IPS DF 19.7 (cell line): ENCODE measurements at places on chromosomes 2 and 18.

DNA sequence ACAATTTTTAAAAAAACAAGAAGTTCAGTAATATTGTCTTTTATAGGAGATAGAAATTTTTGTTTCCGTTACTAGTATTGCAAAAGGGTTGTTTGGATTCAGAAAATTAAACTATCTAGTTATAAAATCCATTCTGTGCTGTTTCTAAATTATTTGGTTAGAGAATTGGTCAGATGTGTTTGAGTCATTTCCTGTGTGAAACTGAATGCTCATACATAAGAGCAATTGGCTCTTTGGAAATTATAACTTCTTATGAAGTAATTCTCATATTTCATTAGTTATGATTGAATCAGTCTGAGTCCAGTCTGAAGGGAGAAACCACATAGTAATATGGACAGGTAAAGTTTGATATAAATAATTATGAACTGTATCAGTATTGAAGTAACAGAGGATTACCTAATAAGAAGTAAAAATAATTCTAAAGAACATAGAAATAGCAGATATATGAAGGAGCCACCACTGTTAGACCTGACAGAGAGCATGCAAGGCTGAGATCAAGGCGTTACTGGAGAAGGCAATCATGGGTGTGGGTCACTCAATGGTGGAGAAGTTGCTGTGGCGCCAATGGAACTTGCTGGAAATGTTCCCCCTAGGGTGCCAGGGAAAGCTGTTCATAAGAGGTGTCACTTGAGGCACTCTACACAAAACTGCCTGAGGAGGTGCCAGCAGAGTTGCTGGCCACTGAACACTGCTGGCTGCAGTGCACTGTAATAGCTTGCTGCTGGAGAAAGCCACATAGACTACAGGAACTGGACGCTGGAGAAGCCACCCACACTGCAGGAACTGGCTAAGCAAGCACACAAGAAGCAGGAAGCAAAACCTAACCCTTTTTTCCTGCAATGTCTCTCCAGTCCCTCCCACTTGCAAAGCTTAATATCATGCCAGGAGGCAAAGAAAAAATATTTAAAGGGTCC, 18.0 kb upstream of the FAP start:
- DNase-seq: no peak

DNA sequence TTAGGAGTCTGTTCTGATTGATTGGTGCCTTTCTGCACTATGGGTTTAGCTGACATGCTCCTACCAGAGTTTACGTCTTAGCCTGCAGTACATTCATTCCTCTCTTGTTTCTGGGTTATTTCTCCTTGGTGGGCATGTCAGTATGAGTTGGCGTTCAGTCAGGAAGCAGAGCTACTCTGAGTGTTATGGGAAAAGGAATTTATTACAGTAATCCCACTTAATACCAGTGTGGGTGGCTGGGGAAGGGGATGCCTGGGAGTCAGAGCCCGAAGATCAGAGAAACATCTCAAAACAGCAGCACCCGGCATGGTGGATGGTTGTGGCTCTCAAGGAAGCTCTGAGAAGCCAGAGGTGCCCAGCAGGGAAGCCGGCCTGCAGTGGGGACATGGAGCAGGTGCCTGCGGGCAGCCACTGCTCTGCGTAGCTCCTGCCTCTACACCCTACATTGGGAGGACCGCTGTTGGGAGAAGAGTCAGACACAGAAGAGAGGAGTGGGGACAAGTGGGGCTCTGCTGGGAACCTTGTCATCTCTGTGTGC, 48.9 kb downstream of the RAB31 start:
- DNase-seq: no peak

- DNase-seq: no peak
Measured at GRCh38 chr2:235007664-235008457, 56.0 kb downstream of the SH3BP4 start.

- DNase-seq: peak; percentile 15
Measured at GRCh38 chr2:13581471-13581870, 864.7 kb downstream of the TRIB2 start.

DNA sequence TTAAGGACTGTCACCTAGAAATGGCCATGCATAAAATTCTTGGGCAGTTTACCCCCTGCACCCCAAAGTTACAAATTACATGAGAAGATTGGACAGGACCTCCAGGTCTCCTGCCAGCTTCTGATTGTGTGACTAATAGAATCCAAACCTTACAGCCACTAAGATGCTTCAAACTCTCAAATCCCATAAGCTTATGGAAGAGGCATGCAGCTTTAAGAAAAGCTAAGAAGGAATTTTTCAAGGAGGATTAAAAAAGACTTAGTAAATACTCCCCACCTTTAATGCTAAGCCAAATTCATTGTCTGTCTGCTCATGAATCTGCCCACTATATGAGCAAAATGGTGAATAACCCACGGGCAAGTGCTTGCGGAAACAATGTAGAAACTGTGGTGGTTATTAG, 86.3 kb downstream of the MAIP1 start:
- DNase-seq: no peak

DNA sequence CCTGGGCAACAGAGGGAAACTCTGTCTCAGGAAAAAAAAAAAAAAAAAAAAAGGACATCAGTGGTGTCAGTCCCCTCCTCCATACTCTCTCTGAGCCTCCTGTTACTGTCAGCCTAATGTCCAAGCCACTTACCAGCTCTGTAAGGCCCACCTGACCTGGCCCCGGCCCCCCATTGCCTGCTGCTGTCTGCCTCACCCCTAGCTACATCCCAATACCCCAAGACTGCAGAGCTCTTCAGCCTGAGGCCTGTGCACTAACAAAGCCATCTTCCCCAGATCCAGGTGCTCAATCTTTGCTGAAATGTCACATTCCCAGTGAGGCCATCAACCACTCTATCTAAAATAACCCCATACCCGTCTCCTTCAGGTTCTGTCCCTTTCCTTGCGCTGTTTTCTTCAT, 5.7 kb downstream of the ARMC9 start:
- no peak for DNase-seq

DNA sequence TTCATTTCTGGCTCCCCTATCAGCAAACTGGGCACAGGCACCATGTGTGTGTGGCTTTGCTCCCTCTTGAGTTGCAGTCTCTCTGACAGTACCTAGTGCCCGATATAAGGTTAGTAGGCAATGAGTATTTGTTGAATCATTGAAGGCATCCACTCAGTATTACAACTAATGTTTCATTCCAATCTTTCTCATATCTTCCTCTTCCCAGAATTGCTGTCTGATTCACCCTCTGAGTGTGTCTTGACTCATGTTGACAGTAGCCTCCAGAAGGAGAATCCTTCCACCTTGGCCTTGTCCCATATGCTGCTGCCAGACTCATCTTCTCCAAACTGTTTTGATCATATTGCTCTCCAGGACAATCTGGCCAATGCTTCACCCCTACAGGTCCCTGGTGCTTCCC, 202.5 kb downstream of the LRRTM1 start:
- no peak for DNase-seq

- DNase-seq: no peak
Measured at GRCh38 chr2:42926434-42927333, 134.3 kb upstream of the HAAO start.

DNA sequence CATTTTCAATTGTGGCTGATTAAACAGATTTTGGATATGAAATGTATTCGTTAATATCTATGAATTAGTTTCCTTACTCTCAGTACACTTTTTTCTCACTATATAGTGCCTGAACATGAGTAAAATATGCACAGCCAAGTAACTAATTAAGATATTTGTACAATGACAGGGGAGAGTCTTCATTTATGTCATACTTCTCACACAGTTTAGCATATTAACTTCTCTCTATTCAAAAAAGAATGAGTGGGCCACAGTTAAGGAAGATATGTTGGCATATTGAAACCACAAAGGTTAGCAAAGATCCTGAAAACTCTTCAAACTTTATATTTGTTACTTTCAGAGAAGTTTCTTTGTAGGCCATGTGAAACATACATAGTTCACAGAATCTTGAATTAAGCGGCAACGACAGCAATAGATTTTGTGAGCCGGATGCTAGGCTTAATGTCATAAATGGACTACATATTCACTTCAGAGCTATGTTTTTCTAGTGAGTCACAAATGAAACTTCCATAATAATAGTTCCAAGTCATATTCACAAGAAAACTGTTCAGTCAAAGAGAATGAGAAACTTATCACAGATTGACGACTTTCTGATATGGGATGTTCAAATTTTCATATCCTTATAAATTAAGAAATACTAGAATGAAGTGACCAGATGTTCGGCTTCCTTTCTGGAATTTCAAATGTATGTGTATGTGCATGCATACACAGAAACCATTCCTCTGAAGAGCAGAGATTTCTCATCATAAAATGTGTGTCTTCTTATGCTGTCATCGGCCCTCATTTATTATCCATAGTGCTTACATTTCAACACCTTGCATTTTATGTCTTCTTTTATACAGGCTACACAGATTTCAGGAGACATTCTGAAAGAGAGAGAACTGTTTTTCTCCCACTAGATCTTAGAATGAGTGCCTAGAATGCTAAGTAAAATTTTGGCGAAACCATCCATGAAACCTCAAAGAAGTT, 584.0 kb downstream of the SATB2 start:
- no peak for DNase-seq

GRCh38 chr2:174343623-174344455, 9.1 kb downstream of the SP9 start:
- no peak for DNase-seq

DNA sequence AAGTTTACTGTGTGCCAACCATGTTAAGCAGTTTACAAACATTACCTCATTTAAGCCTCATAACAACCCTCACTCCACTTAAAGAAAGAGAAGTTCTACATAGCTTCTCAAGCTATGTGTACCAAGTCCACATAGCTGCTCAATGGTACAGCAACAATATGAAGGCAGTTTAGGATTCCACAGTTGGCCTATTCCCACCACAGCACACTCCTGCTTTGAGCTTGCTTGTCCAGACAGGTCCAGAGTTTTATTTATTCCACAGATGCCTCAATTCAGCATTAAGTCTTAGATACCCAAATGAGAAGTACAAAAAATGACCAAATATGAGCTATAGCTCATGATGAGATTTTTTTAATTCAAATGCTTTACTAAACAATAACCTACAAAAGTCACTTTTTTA, 24.8 kb downstream of the NPHP1 start:
- no peak for DNase-seq

GRCh38 chr2:42834161-42834560, 41.8 kb upstream of the HAAO start:
- DNase-seq: no peak

- no peak for DNase-seq
Measured at GRCh38 chr2:124911560-124911959, 886.5 kb downstream of the CNTNAP5 start.

GRCh38 chr2:62362561-62362960, 143.4 kb downstream of the TMEM17 start:
- DNase-seq: no peak

DNA sequence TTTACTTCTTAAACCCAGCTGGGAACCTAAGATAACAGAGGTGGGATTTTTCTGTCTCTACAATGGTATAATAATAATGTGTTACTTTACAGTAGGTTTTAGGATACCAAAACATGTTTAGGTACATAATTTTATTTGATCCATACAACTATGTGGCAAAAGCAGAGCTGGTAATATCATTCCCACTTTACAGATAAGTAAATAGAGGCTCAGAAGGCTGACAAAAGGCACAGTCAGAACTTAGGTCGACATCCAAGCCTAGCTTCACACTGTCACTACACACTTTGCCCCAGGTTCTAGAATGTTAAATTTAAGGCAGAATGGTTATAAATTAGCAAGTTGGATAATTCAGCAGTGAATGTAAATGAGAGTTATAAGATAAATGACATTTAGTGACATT, 189.6 kb upstream of the PARD3B start:
- no peak for DNase-seq

DNA sequence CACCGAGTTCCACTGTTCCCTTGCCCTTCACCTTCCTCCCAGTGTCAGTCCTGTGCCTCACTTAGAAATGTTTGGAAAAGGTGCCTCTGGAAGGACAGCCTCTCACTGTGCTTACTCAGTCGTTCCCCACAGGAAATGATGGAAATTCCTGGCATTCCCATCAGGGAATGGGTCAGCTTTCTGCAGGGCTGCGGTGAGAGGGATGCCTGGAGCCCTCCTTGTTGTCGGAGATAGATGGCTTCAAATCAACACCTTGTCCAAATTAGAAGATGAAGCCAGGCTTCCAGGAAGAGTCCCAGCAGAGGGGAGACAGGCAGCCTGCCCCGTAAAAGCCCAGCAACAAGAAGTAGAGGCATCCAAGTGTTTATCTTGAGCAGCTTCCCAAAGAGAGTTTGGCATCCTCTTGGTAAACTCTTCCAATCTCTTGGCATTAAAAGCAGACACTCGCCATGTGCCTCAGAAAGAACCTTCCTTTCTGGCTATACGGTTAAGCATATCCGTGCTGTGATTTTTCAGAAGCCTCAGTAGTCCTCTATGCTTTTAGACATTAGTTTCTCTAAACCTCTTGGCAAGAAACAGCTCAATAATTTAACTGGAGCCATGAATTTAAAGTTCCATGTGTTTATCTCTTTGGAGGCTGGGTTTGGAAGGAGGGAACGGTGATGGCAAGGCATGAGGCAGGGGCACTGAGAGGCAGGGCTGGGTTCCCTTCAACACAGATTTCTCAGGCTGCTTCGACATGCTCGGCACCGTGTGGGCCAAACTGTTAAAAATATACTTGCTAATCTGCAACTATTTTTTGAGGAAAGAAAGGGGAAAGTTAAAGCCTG, 25.1 kb downstream of the COLEC12 start:
- peak; percentile 80 for DNase-seq

DNA sequence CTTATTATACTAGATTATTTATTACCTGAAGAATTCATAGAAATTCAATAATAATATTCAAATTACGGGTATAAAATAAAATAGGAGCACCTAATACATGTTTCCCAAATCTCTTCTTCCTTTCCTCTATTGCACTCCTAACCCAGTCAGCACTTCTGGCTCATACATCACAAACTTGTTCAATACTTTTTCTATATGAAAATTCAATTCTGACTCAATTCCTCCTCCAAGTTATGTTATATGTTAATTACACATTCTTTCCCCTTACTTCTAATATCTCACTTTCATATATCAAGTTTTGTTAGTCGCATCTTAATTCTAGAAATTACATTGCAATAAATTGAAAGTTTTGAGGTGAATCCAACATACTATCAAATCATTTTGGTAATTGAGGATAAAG, 17.9 kb upstream of the COL3A1 start:
- DNase-seq: no peak
